ENCODE measurements at places on chromosomes 3 and 15.

DNA sequence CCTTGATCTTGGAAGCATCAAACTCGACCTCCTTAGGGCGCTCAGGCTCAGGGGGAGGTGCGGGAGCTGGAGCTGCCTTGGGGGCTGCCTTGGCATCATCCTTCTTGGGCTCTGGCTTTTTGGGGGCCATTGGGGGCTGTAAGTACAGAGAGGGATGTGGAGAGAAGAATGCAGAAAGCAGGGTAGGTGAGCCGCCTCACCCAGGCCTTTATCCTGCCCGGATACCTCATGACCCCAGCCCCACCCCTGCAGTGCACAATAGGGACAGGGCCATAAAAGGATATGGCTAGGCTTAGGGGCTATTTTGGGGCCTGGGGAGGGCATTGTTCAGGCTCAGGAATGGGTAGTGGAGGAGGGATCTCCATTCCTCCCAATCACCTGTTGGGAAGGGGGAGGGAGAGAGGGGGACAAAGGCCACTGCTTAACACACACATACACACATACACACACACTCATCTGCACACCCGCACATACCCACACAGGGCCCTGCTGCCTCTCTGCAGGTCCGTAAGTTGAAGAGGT is at the start of gene MYL3:
Gene MYL3 (minus strand): TSS at position 184 of the 522 bp plus-strand sequence. CDS start 54 bp downstream, at position 130.
- DNase-seq: no peak

DNA sequence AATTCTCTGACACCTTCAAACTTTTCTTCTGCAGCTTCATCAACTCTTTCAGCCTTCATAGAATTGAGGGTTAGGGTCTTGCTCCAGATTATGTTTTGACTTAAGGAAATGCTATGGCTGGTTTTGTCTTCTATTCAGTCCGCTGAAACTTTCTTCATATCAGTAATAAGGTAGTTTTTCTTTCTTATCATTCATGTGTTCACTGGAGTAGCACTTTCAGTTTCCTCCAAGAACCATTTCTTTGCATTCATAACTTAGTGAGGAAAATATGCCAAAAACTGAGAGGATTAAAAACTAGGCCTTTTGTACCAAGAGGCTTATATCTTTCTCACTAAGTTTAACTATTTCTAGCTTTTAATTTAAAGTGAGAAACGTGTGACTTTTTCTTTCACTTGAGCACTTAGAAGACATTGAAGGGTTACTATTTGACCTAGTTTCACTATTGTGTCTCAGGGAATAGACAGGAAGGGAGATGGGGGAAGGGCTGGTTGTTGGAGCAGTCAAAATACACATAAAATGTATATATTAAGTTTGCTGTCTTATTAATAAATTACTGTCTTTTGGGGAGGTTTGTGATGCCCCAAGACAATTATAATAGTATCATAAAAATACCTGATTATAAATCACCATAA is 1110.1 kb downstream of the TBL1XR1 start:
- no peak for DNase-seq

GRCh38 chr3:149667576-149667975 is 9.8 kb upstream of the WWTR1 start:
- DNase-seq: no peak

GRCh38 chr15:59250249-59250648 is 43.6 kb downstream of the LDHAL6B start:
- DNase-seq: no peak

DNA sequence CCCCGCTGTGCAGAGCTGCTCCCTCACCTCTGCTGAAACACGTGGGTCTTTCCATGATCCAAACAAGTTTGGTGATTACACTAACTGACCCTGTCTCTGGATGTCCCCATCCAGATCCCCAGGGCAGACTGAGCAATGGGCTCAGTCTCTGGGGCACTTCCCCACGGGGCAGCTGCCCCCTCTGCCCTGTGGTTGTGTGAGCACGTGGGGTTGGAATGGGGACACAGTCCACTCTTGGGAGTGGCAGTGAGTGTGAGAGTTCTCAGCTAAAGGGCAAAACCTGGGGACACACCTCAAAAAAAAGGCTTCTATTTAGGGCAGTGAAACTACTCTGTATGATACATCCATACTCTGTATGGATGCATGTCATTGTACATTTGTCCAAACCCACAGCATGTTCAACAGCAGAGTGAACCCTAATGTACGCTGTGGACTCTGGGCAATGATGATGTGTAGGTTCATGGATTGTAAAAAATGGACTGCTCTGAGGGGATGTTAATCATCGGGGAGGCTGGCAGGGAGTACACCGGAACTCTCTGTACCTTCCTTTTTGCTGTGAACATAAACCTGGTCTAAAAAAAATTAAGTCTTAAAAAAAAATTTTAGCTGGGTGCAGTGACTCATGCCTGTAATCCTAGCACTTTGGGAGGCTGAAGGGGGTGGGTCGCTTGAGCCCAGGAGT is 49.9 kb upstream of the BLM start:
- DNase-seq: no peak

DNA sequence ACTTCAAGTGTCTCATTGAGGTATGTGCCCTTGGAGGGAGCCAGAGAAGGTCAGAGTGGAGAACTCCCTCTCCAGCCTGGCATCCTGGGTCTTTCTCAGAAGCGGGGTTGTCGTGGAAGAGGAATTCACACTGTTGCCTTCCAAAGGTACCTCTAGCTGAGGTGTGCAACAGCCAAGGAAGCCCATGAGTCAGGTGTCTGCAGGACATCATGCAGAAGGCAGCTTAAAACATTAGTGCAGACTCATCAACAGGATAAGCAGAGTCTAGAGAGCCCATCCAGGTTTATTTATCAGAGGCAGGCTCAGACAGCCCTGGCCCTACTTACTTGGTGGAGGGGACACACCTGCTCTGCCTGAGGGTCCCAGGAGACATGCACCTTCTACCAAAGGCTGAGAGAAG is 95.6 kb upstream of the TPM1 start:
- DNase-seq: no peak

GRCh38 chr15:69602921-69603320 is 150.3 kb downstream of the RPLP1 start:
- no peak for DNase-seq

- DNase-seq: no peak
Observed at GRCh38 chr15:59180945-59181600, 25.6 kb upstream of the LDHAL6B start.

DNA sequence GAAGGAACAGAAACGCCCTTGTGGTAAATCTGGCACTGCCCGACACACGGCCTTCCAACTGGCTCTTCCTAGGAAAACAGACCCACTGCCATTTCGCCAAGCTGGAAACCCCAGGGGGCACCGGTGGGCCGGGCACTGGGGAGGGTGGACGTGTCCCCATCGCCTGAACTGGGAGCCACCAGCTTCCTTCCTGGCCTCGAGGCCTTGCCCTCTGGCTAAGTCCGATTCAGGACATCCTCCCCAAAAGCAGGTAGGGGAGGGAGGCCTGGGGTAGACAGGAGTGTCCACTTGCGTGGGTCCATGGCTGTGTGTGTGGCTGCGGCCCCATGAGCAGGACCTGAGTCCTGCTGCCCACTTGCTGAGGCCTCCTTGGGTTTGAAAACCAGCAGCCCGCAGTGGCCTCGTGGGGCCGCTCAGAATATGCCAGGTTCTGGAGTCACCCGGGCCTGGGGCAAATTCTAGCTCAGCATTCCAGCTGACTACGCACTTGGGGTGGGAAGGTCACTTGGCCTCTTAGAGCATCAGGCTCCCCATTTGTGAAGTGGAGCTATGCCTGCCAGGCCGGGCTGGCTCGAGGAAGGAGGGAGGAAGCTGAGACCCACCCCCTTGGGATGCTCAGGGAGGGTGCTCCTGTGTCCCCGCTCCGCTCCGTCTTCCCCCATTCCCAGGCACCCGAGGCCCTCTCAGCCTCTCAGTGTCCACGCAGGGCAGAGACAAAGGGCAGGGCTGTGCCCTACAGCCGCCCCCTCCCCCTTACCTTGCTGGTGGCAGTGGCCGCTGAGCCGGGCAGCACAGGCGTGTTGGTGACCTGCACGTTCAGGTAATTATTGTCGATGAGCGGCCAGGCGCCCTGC is 37.5 kb downstream of the RGMA start:
- no peak for DNase-seq

DNA sequence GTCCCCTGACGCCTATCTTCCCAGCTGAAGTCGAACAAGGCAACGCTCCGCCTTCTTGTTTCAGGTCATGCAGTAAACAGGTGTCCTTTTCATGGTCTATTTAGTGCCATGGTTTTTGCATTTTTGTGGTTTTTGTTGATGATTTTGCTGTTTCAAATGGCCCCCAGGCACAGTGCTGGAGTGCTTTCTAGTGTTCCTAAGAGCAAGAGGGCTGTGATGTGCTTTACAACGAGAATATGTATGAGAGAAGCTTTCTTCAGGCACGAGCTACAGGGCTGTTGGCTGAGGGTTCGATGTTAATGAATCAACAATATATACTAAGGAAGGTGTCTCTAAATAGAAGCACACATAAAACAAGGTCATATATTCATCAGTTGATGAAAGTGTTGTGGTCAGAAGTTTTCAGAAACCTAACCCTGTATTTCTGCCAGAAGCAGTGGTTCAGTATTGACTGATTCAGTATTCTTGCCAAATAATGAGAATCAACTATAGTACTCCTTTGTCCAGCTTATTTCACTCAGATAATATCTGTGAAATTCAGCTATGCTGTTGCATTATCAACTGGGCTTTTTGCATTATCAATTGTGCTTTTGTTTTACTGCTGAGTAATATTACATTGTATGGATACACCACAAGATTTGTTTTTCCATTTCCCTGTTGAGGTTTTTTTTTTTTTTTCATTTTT is 18.5 kb downstream of the LIMD1 start:
- DNase-seq: no peak

DNA sequence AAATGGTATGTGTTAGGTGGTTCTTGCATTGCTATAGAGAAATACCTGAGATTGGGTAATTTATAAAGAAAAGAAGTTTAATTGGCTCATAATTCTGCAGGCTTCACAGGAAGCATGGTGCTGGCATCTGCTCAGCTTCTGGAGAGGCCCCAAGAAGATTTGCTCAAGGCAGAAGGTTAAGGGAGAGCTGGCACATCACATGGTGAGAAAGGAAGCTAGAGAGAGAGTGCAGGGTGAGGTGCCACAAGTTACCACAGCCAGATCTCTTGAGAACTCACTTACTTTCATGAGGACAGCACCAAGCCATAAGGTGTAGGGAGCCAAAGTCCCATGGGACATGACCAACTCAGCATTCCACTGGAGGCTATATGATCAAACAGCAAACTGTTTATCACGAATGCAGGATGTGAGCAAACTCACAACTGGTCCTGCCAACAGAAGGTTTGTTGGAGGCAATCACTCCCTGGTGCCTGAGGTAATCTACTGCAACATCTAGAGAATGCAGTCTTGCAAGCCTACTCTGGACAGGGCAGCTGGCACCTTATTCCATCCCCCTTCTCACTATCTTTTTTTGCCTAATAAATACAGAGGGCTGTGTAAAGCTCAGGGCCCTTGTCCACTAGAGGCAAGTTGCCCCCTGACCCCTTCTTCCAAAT is 28.1 kb upstream of the CCR2 start:
- no peak for DNase-seq

GRCh38 chr15:36603987-36604386 is 24.6 kb downstream of the CDIN1 start:
- DNase-seq: no peak

- no peak for DNase-seq
Observed at GRCh38 chr15:61654002-61654740, 406.1 kb downstream of the VPS13C start.

DNA sequence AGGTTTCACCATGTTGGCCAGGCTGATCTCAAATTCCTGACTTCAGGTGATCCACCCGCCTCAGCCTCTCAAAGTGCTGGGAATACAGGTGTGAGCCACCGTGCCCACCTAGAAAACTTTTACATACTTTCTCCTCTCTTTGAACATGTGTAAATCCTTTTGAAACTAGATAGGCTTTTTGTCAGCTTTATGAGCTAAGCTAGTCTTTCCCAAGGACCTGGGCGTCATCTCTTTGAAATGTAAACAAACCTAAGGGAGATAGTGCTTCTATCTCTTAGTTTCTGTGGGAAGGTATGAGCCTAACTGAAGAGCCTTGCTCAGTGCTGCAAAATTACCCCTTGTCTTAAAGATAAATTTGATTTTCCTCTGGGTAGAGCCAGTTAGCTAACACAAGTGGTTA is 4.8 kb downstream of the CX3CR1 start:
- DNase-seq: no peak

GRCh38 chr15:53470743-53471142 is 288.7 kb downstream of the WDR72 start:
- no peak for DNase-seq

DNA sequence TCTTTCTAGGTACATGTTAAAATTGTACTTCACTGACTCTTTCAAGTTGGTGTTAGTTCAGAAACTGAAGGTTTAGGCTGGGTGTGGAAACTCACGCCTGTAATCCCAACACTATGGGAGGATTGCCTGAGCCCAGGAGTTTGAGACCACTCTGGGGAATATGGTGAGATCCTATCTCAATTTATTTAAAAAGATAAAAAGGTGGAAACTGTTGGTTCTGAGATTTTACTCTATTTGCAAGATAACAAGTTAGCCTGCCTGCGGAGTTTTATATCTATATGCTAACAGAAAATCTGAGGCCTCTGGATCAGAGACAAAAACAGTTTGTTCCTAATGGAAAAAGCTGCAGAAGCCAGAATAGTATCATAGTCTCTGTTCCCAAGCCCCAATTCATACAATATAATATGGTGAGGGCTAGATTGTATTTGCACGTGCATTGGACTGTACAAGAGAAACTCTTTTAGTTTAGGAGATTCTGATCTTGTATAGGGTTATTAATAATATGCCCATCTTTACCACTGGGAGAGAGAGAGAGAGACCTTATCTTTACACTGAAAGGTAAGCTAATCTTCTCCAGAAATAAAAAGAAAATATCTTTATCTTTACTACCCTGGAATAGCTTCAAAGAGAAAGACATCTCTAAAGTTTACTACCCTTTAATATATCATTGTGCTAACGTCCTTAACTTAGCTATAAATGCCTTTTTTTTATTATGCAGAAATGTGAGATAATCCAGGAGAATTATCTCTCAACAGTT is 1267.6 kb downstream of the OTOL1 start:
- no peak for DNase-seq

DNA sequence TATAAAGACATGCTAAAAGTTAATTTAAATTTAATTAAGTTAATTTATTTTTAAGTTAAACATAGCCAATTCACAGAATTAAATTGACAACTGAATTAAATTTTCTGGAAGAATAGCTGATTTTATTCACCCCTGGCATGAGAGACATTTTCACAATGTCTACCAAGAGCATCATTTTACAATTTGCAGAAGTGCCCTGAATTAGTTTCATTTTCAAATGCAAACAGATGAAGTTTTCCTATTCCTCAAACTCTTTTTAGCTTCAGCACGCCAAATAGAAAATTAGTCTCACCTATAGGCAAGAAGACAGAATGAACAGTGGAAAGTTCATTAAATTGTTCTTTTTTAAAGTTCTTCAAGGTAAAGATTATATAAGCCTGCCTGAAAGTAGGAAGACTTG is 259.3 kb downstream of the ZBBX start:
- DNase-seq: no peak

GRCh38 chr15:76764004-76764403 is 141.1 kb downstream of the SCAPER start:
- DNase-seq: no peak

DNA sequence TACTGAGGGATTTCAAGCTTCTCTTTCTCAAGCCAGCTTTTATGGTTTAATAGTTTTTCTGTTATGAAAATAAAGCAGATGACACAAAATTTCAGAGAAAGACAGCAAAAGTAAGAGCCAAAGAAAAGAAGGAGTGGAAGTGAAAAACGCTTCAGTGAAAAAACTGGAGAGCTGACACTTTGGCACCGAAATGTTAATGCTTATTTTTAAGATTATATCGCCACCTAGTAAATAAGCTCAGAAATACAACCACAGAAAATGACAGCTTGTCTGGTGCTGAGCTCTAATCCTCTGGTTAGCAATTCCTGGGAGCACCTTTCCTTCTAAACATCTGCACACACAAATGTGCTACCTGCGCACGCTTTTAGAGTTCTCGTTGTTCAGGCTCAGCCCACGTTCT is 101.6 kb downstream of the ZPLD1 start:
- no peak for DNase-seq
